Osteocyte (in vitro differentiated cells): ENCODE measurements at places on chromosomes 7 and 10.

GRCh38 chr7:101632641-101633040, 3.5 kb upstream of the MYL10 start:
- DNase-seq = no peak

- DNase-seq = no peak
These were observed 1249.1 kb downstream of the TYW1 start for GRCh38 chr7:68245688-68246087.

- peak; percentile 88 for DNase-seq
These were observed 628.7 kb downstream of the TYW1 start for GRCh38 chr7:67625257-67625737.

GRCh38 chr10:130041451-130042371, 68.9 kb downstream of the C10orf143 start:
- DNase-seq = no peak

DNA sequence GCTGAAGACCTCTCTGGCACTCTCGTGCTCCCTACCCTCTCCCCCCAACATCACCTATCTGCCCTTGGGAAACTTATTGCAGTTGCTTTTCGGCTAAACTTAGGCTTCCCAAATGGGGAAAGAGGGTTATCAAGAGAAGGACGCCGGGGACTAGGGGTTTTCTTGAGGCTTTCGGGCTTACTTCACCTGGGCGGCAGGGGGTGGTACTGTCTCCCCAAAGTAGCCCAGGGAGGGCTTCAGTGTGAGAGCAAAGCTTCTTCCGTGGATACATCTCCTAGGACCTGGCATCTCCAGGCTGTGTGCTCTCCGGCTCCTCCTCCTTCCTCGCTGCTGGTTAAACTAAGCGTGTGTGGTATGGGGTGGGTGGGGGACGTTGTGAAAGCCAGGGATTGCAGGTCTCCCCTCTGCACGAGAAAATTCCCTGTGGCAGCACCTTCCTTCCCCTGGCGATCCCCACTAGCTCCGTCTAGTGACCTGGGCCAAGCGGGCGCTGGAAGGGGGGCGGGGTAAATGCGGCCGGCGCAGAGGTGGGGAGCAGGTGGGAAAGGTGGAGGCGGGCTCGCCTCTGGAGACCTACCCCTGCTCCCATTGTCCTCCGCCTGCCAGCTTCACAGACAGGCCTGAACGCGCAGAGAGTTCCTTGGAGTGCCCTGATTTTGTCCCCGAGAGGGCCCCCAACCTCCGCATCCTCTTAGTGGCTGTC, 1.1 kb downstream of the PLXDC2 start:
- no peak for DNase-seq

DNA sequence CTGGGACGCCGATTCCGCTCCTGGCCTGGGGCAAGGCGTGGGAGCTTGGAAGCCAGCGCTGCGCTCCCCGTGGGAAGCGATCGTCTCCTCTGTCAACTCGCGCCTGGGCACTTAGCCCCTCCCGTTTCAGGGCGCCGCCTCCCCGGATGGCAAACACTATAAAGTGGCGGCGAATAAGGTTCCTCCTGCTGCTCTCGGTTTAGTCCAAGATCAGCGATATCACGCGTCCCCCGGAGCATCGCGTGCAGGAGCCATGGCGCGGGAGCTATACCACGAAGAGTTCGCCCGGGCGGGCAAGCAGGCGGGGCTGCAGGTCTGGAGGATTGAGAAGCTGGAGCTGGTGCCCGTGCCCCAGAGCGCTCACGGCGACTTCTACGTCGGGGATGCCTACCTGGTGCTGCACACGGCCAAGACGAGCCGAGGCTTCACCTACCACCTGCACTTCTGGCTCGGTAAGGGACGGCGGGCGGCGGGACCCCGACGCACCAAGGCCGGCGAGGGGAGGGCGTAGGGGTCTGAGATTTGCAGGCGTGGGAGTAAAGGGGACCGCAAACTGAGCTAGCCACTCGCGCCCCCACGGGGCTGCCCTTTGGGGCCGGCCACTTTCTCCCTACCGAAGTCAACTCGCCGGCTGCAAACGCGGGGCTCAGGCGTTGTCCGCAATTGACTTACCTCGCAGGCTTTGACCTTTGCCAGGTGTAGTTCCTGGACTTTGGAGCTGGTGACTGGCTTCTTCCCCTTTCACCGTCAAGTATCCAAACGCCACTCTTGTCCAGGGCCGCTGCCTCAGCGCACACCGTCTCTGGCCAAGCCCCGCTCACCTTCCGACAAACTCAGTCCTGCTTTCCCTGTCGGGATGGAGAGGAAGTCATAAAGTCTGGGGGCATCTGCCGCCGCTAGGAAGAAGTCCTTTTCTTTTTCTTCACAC, at the start of gene SCIN:
SCIN (plus strand) TSS at position 187 of the 928 bp plus-strand sequence; CDS start at position 254, 67 bp downstream.
- DNase-seq = no peak

GRCh38 chr7:129161524-129162225, 17.2 kb downstream of the TSPAN33 start:
- no peak for DNase-seq

GRCh38 chr7:120981117-120981516, 7.4 kb upstream of the CPED1 start:
- DNase-seq = no peak

- no peak for DNase-seq
These were observed 11.8 kb downstream of the OSBPL3 start for GRCh38 chr7:24968165-24968564.

GRCh38 chr7:150565239-150565638, 2.0 kb upstream of the GIMAP4 start:
- DNase-seq = no peak

DNA sequence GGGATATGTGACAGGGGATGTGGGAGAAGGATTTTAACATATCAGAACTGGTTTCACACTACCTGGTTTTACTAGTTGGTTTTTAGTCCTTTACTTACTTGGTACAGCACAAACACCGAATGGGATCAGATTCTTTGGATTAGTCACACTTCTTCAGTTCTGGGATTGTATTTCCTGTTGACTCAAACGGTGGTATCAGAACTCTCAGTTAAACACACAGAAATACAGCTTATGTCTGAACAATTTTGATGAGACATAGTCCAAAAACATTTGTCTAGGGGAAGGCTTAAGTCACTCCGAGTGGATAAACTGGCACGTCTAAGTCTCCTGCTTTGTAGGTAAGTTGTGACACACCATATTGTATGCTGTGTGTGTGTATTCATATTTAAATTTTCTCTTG, 480.5 kb downstream of the PHTF2 start:
- DNase-seq = no peak

DNA sequence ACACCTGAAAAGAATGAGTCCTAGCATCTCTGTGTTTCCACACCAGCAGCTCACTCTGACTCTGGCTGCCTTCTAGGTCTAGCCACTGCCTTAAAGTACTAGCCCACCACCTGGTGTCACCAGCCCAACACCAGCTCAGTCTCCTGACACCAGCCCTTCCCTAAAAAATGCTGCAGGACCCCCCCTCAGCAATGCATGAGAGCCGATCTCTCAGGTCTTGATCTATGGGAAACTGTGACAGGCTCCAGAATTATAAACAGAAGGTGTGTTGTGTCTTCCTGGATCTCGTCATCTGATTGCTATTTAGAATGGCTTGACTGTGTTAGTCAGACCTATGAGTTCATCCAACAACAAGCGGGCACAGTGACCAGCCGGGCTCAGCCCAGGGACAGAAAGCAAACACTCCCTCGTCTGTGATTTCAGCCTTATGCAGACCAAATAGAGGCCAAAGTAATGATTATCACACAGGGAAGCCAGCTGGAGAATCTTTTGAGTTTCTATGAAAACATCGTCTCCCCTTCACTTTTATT, 66.6 kb downstream of the CUBN start:
- DNase-seq = no peak

DNA sequence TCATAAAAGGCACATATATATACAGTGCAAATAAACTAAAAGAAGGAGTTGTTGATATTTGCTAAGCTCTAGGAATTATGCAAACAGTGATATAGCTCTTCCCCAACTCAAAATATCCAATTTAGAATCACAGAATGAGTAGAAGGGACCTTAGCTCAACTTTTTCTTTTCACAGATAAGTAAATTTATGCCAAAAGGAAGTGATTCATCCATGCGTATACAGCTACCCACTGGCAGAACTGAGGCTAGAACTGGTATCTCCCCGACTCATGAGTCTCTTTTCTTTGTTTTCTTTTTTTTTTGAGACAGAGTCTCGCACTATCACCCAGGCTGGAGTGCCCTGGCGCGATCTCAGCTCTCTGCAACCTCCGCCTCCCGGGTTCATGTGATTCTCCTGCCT, 54.2 kb upstream of the SVIL start:
- no peak for DNase-seq

DNA sequence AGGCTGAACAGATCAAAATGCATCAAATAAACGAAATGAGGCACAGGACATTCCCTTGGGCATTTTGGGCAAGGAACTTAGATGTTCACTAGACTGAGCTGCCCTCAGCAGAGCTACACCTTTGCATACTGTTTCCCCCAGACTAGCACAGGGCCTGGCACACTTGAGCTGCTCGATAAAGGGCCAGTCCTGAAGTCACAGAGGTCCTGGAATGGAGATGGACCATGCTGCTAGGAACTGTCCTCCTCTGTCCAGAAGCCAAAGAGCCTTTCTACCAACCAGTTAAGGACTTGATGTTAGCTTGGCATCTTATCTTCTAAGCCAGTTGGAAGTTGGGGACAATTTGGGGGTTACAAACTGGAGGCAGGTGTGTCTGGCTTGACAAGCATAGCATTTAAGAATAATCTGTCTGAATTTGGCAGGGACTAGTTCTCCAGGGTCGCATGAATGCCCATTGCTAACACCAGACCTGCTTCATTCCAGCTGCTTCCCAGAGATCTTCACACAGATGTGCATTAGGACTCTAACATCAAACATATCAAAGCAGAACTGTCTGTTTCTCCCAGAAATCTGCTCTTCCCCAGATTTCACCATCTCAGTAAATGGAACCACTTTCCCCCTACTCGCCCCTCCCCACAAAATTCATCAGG, 152.2 kb upstream of the PDE1C start:
- DNase-seq = peak; percentile 38

- no peak for DNase-seq
These were observed 42.6 kb downstream of the PWWP2B start for GRCh38 chr10:132439424-132440163.

DNA sequence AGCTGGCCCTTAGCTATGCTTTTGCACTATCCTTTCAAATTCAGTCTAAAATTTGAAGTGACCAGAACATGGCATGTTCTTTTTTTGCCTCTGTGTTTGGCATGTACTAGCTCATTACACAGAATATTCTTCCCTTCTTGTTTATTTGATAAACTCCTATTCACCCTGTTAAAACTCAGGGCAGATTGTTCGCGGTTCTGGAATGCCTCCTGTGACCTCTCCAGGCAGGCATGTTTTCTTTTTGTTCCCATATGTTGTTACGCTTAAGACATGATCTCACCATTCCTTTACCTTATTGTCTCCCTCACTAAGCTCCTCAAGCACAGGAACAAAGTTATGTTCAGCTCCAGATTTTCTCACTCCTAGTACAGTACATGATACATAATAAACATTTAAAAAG, 181.7 kb downstream of the CCSER2 start:
- DNase-seq = no peak

GRCh38 chr10:120983721-120984120, 132.6 kb downstream of the WDR11 start:
- DNase-seq = peak; percentile 75

DNA sequence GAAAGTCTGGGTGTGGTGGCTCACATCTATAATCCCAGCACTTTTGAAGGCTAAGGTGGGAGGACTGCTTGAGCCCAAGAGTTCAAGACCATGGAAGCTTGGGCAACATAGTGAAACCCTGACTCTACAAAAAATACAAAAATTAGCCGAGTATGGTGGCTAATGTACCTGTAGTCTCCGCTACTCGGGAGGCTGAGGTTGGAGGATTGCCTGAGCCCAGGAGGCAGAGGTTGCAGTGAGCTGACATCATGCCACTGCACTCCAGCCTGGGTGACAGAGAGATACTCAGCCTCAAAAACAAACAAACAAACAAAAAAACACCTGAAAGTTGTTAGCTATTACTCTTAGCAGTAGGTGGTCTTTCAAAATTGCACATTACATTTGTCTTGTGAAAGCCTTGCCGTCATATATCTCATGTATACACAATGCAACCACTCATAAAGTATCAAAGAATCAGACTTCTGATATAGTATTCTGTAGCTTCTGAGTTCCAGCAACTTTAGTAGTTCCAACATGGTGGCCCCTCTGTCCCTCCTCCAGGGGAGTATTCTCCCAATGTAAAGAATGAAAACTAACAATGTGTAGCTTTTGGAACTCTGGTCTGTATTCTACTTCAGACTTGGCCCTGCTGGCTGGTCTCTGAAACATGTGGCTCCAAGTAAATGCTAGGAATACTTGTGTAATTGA, 101.5 kb downstream of the ZNF92 start:
- DNase-seq = no peak

GRCh38 chr7:41858201-41858600, 155.3 kb upstream of the INHBA start:
- no peak for DNase-seq

- DNase-seq = no peak
These were observed at the start of gene DENND11 for GRCh38 chr7:141702047-141702567. DENND11 (minus strand) TSS chr7:141702166; CDS start chr7:141702153, 13 bp downstream.
